ENCODE measurements at places on chromosomes 6 and 20.
A peak's percentile ranks its signal among the peaks of the same experiment; 100 is the strongest.

DNA sequence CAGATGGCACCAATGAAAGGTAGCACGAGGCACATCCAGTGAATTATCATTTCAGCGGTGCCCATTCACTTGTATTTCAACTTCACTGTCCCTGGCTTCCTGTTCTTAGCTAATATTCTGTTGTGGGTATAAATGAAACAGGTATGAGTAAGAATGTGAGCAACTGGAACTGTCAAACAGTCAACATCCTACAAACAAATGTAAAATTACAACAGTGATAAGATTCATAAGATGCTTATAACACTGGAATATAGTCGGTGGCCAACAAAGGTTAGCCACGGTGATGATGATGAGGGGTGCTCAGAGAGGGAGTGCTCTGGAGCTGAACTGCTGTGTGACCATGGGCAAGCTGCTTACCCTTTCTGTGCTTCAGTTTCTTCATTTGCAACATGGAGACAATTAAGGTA is 74.9 kb upstream of the TOX2 start:
- DNase-seq = no peak

DNA sequence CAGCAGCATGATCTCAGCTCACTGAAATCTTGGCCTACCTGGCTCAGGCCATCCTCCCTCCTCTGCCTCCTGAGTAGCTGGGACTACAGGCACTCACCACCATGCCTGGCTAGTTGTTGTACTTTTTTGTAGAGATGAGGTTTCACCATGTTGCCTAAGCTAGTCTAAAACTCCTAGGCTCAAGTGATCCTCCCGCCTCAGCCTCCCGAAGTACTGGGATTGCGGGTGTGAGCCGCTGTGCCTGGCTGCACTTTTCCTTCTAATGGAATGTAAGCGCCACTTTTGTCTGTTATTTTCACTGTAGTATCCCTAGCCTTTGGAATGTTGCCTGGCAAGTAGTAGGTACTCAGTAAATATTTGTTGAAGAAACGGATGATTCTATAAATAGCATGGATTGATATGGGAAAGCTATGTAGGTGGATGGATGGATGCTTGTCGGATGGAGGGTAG is 10.4 kb upstream of the TRIB3 start:
- DNase-seq = peak; percentile 38

- no peak for DNase-seq
Measured at GRCh38 chr6:10529231-10529801, 8.2 kb downstream of the GCNT2 start.

DNA sequence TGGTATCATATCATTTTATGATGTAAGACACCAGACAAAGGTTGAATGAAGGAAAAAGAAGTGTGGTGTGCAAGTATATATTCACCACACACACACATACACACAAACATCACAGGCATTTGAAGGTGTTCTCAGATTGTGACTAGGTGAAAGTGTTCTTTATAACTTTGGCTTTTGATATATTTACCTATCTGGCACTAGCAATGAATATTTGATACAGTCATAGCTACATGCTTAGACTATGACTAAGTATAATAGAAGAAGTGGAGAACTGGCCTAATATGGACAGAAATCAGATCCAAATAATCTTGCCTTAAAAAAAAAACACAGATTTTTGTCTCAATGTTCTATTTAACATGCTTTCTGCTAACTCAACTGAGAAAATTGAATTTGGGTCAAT is 809.9 kb downstream of the KIF16B start:
- DNase-seq = no peak

DNA sequence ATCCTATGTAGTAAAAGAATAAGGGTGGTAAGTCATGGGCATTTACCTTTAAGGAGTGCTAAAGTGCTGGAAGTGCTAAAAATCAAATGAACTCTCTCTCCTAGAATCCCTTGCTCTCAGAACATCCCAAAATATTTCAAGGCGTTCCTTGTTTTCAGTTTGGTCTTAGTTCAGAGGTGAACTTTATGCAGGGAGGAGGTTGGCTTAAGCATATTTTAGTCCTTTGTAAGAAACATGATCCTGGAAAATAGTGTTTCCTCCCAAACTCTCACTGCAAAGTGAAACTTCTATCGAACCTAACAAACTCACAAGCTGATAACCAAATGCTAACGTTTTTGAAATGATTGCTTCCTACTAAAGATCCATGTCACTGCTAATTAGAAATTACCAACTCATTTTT is 231.4 kb downstream of the FOXC1 start:
- no peak for DNase-seq
